ENCODE measurements at places on chromosomes 13 and 19.

GRCh38 chr13:35356572-35356971 lies 119.9 kb downstream of the MAB21L1 start:
- DNase-seq = no peak

DNA sequence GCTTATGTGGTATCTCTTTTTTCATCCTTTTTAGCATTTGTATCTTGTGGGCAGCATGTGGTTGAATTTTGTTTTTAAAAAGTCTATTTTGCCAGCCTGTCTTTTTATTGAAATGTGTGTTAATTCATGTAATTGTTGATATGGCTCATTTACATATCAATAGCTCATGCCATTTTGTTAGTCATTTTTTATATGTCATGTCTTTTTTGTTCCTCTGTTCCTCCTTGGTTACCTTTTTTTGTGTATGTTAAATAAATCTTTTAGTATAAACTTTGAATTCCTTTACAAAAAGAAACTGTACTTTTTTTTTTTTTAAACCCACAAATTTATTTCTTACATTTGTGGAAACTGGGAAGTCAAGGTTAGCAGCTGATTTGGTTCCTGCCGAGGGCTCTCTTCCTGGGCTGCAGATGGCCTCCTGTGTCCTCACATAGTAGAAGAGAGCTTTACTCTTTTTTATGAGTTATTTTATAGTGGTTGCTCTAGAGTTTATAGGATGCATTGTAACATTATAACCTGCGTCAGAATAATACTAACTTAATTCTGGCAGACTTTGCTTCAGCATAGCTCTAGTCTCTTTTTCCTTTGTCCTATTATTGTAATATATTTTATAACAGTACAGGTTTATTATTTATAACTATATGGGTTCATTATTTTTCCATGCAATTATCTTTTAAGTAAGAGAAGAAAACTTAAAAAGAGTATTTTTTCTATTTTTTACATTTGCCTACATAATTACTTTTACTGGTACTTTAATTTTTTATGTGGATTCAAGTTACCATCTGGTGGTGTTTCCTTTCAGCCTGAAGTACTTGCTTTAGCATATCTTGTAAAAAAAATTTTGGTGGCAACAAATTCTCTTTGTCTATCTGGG lies 86.3 kb downstream of the URI1 start:
- DNase-seq = no peak

- DNase-seq = peak; percentile 97
Measured at GRCh38 chr19:4694211-4694987, 24.3 kb upstream of the MYDGF start.

- DNase-seq = peak; percentile 16
Measured at GRCh38 chr19:30880551-30880950, 468.7 kb downstream of the TSHZ3 start.

- DNase-seq = no peak
Measured at GRCh38 chr13:24625870-24626849, 54.0 kb upstream of the ATP12A start.

DNA sequence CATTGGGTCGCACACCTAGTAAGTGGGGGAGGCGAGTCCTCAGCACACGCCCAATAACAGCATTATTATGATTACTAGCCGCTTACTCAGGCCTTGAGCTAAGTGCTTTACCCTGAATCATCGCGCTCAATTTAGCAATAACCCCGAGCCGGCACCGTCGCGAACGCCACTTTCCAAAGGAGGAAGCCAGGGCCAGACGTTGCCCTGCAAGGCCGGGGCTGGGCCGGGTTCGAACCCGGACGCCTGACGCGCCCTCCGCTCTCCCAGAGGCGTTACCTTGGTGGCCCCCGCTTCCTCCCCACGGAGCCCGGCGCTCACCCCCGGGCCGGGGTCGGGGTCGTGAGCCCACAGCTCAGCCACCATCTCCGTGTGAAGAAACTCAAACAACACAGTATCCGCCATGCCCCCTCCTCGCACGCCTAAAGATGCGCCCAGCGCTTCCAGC lies at the start of gene TRAPPC6A:
Gene TRAPPC6A (minus strand): TSS at position 421 of the 445 bp plus-strand sequence. CDS start 19 bp downstream, at position 402.
- DNase-seq = no peak

- DNase-seq = no peak
Measured at GRCh38 chr13:90177512-90177911, 1170.0 kb upstream of the MIR17HG start.

GRCh38 chr19:42129399-42130253 lies 2.6 kb downstream of the POU2F2 start:
- DNase-seq = no peak

- DNase-seq = no peak
Measured at GRCh38 chr19:2420490-2420889, 6.9 kb downstream of the TIMM13 start.

DNA sequence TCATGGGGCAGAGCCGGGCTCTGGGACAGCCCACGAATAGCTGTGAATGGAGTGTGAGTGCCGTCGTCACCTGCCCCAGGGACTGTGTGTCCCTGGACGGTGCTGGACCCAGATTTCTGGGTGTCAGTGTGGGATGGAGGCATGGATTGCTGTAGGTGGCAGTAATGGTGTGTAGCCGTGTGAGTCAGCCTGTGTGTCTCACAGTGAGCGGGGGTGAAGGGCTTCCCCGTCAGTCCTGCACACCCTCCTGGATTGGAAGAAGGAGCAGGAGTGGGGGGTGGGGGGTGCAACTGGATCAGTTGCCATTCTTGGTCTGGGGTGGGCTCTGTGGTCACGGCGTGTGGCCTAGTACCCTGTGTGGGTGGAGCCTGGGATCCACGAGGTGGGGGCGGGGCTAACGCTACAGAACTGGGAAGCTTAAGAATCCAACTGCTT lies 6.5 kb upstream of the LTBP4 start:
- no peak for DNase-seq

DNA sequence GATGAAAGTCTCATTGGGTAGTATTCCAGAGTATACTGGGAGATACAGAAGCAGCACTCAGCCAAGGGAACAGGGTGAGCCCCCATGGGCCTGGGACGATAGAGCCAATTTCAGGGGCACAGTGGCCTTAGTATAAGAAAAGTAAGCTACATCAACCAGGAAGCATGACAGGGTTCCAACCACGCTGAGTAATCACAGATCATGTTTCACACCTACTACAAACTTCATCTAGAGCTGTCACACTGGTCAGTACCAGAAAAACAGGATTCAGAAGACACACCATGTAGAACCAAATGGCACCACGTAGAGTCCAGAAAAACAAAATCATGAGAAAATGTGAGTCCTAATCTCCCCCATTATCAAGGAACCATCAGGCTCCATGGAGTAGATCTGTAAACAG lies 1292.4 kb upstream of the MIR17HG start:
- DNase-seq = no peak

GRCh38 chr19:10566658-10567410 lies 1.0 kb upstream of the KRI1 start:
- peak; percentile 54 for DNase-seq

- no peak for DNase-seq
Measured at GRCh38 chr19:38079926-38080380, 144.1 kb downstream of the DPF1 start.

- DNase-seq = no peak
Measured at GRCh38 chr13:94249512-94249911, 230.0 kb downstream of the DCT start.

- no peak for DNase-seq
Measured at GRCh38 chr19:39937787-39938186, 3.4 kb upstream of the FCGBP start.

DNA sequence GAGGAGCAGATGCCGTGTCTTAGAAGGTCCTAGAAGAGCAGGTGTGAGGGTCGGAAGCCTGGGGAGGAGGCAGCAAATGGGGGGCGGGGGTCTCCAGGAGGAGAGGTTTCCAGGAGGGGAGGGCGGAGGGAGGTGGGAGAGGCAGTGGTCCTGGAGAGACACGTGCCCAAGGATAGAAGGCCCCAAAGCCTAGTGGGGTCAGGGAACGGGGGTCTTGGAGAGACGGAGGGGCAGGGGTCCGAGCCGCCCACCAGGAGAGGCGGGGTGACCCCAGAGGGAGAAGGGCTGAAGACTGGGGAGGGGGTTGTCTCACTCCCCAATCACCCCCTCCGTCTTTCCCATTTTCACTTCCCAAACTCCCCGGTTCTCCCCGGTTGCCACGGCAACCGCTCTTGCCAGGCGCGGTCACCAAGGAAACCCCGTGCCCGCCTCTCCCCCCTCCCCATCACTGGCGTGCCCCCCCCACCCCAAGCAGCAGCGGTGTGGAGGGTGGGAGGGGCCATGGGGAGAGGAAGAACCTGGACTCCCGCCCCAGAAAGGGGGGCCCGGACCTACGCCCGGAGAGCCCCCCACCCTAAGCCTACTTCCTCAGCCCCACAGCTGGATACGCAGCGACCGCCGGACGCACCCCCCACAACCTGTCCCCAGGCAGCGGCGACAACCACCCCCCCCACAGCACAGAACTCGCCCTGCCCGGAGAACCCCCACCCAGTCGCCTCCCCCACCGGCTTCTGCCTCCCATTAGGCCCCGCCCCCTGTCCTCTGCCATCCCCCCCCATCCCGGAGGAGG lies 988 bp downstream of the LRRC4B start:
- no peak for DNase-seq

GRCh38 chr19:16957151-16957701 lies 68.4 kb downstream of the F2RL3 start:
- peak; percentile 33 for DNase-seq

Measured in left lobe of liver (tissue), 2 donors.